ENCODE measurements at places on chromosomes 2 and 18.

DNA sequence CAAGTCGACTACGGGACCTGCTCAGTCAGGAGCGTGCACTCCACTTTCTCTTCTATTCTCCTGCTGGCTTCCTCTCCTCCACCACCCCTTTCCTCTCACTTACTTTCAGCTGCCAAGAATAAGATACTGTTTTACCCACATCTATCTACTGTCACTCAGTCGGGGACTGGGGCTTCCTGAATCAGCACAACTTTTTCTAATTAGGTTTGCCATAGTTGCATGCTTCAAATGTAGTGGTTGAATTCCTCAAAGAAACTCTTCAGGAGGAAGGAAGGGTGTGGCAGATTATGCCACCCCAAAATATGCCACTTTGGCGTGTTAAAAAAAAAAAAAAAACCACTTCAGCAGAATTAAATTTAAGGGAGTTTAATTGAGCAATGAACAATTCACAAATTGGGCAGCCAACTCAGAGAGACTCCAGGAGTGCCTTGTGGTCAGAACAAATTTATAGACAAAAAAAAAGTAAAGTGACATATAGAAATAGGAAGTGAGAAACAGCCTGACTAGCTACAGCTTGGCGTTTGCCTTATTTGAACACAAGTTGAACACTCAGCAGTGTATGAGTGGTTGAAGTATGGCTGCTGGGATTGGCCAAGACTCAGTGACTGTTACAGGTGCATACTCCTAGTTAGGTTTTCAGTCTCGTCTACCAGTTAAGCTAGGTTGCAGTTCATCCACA lies 32.5 kb upstream of the RMDN2 start:
- H3K4me1 ChIP-seq: no peaks in the 10 kb centered on the region
- no peak overlapping the region for H3K27ac ChIP-seq
- H3K27me3 ChIP-seq: no peaks in the 10 kb centered on the region
- H3K36me3 ChIP-seq: no peaks in the 10 kb centered on the region
- H3K4me3 ChIP-seq: no peak overlapping the region

- no peak overlapping the region for H3K4me3 ChIP-seq
- no peak overlapping the region for H3K27ac ChIP-seq
- no peaks in the 10 kb centered on the region for H3K36me3 ChIP-seq
- H3K4me1 ChIP-seq: no peaks in the 10 kb centered on the region
Observed at GRCh38 chr18:42675810-42676209, 439.7 kb downstream of the RIT2 start.

- no peak for DNase-seq
- no peaks in the 10 kb centered on the region for H3K4me1 ChIP-seq
- H3K27me3 ChIP-seq: no peaks in the 10 kb centered on the region
- H3K36me3 ChIP-seq: no peaks in the 10 kb centered on the region
- H3K27ac ChIP-seq: no peak overlapping the region
- H3K4me3 ChIP-seq: no peak overlapping the region
Observed at GRCh38 chr2:10235099-10235908, 67.4 kb upstream of the HPCAL1 start.

DNA sequence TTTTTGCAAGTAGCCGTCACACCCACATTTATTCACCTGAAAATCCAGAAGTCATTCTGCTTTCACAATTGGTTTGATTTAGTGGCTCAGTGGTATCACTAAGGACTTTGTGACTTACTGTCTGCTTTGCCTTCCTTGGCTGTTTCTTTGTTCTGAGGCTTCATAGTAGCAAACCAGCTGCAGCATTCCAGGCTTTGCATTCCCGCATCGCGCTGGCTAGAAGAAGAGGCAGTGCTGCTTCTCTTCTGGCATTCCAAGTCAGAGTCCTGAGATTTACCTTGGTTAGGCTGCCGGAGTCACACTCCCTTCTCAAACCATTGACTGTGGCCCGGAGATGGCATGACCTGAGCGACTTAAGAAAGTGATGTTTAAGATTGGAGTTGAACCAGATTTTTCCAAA lies 35.1 kb downstream of the MYO1B start:
- no peak overlapping the region for H3K27ac ChIP-seq
- DNase-seq: peak; percentile 88
- H3K4me1 ChIP-seq: no peaks in the 10 kb centered on the region
- no peak overlapping the region for H3K4me3 ChIP-seq
- H3K36me3 ChIP-seq: no peaks in the 10 kb centered on the region

- H3K36me3 ChIP-seq: no peaks in the 10 kb centered on the region
- no peaks in the 10 kb centered on the region for H3K27me3 ChIP-seq
- H3K27ac ChIP-seq: no peak overlapping the region
- no peak overlapping the region for H3K4me3 ChIP-seq
- H3K4me1 ChIP-seq: no peaks in the 10 kb centered on the region
- no peak for DNase-seq
Observed at GRCh38 chr2:234722176-234722575, 225.3 kb upstream of the ARL4C start.

- no peak overlapping the region for H3K4me3 ChIP-seq
- no peak for DNase-seq
- H3K36me3 ChIP-seq: no peaks in the 10 kb centered on the region
- H3K4me1 ChIP-seq: no peaks in the 10 kb centered on the region
Observed at GRCh38 chr2:237434866-237435311, 20.9 kb upstream of the COL6A3 start.

GRCh38 chr2:203994735-203995134 lies 58.2 kb downstream of the ICOS start:
- H3K27ac ChIP-seq: no peak overlapping the region
- H3K4me3 ChIP-seq: no peak overlapping the region
- peaks cover 2% of the 10 kb centered on the region for H3K4me1 ChIP-seq

DNA sequence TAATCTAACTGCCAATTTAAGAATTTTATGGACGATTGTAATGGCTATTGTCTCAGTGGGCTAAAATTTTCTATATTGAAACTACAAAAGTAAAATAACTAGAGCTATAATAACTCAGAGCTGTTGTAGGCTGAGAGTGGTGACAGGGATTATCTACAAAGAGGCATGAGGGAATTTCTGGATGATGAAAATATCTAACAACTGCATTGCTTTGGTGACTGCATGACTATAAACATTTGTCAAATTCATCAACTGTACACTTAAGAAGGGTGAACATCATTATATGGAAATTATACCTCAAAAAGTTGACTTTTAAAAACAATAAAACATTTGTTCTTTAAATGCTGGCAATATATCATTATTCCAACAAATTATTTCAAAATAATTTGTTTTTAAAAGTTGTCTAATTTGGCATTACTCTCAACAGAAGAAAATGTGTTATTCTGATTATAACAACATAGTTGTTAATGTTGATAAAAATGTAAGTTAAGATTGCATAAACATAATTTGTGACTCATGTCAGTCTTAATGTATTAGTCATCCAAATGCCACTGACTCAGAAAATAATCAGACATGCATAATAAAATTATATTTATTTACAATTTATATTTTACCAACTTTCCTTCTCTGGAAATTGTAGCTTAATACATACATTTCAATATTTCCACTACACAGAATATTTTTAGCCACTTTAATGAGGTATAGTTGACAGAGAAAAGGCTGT lies 865.1 kb upstream of the VRK2 start:
- no peak overlapping the region for H3K27ac ChIP-seq
- DNase-seq: no peak
- H3K4me1 ChIP-seq: no peaks in the 10 kb centered on the region
- no peaks in the 10 kb centered on the region for H3K27me3 ChIP-seq
- no peaks in the 10 kb centered on the region for H3K36me3 ChIP-seq
- H3K4me3 ChIP-seq: no peak overlapping the region

DNA sequence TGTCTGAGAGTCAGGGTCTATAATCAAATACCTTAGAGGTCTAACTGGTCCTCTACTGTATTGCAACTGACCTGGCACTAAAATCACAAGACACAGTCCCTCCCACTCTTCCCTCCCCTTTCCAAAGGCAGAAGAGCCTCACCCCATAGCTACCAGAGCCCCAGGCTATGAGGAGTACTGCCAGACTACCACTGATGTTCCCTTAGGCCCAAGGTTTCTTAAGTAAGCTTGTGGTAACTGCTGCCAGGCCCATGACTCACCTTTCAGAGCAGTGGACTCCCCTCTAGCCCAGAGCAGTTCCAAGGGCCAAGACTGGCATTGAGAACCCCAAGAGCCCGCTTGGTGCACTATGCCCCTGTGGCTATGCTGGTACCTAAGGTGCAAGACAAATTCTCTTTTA lies 1193.4 kb downstream of the DSC3 start:
- DNase-seq: no peak
- H3K36me3 ChIP-seq: no peaks in the 10 kb centered on the region
- no peaks in the 10 kb centered on the region for H3K27me3 ChIP-seq
- H3K4me3 ChIP-seq: no peak overlapping the region
- no peaks in the 10 kb centered on the region for H3K4me1 ChIP-seq

GRCh38 chr2:96800061-96801004 lies 15.7 kb upstream of the CNNM3 start:
- H3K27ac ChIP-seq: no peak overlapping the region
- H3K4me3 ChIP-seq: no peak overlapping the region
- H3K27me3 ChIP-seq: no peaks in the 10 kb centered on the region
- no peaks in the 10 kb centered on the region for H3K4me1 ChIP-seq

DNA sequence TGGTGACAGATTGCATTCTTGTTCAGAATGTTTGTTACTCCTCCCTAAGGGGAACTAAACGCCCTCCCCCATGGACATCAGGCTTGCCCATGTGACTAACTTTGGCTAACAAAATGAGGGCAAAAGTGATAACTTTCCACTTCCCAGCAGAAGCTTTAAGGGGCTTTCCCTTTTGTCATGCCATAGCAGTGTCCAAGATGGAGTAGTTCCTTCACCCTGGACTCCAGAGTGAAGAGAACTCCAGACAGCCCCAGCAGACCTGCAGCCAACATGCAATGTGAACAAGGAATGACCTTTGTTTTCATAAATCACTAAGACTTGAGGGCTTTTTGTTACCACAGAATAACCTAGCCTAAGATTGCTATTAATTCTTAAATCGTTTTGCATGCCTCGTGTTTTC lies 163.5 kb downstream of the ZEB2 start:
- H3K4me3 ChIP-seq: no peak overlapping the region
- DNase-seq: no peak
- H3K36me3 ChIP-seq: no peaks in the 10 kb centered on the region
- H3K4me1 ChIP-seq: no peaks in the 10 kb centered on the region
- no peaks in the 10 kb centered on the region for H3K27me3 ChIP-seq

DNA sequence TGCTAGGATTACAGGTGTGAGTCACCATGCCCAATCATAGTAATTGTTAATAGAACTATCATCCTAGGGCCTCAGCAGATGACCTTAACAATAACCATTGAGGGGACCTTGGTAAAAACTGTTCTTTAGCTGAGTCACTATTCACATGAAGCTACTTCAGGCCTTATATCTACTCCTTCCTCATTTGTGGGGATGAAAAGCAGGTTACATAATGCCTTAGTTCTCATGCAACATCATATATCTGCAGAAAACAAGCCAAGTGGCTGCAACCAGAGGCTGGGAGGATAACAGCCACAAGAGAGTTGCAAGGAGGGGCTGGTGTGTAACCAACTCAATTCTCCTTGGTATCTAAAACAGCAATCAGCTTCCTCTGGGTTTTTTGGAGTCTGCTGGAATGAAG lies 445.4 kb downstream of the NBAS start:
- H3K4me3 ChIP-seq: no peak overlapping the region
- no peak overlapping the region for H3K27ac ChIP-seq
- DNase-seq: no peak
- peaks cover 3% of the 10 kb centered on the region for H3K4me1 ChIP-seq
- H3K27me3 ChIP-seq: no peaks in the 10 kb centered on the region

- H3K27me3 ChIP-seq: no peaks in the 10 kb centered on the region
- H3K36me3 ChIP-seq: no peaks in the 10 kb centered on the region
- no peak for DNase-seq
- no peak overlapping the region for H3K4me3 ChIP-seq
- H3K4me1 ChIP-seq: peaks cover 5% of the 10 kb centered on the region
- no peak overlapping the region for H3K27ac ChIP-seq
Observed at GRCh38 chr2:11955314-11955713, 208.9 kb downstream of the LPIN1 start.

- H3K27ac ChIP-seq: no peak overlapping the region
- H3K36me3 ChIP-seq: no peaks in the 10 kb centered on the region
- H3K27me3 ChIP-seq: no peaks in the 10 kb centered on the region
- H3K4me1 ChIP-seq: no peaks in the 10 kb centered on the region
Observed at GRCh38 chr2:32504877-32505478, 122.9 kb upstream of the TTC27 start.

- no peak overlapping the region for H3K4me3 ChIP-seq
- peak; percentile 71 for DNase-seq
- no peak overlapping the region for H3K27ac ChIP-seq
- H3K27me3 ChIP-seq: no peaks in the 10 kb centered on the region
- no peaks in the 10 kb centered on the region for H3K4me1 ChIP-seq
- no peaks in the 10 kb centered on the region for H3K36me3 ChIP-seq
Observed at GRCh38 chr18:26532367-26533340, 15.7 kb downstream of the KCTD1 start.

DNA sequence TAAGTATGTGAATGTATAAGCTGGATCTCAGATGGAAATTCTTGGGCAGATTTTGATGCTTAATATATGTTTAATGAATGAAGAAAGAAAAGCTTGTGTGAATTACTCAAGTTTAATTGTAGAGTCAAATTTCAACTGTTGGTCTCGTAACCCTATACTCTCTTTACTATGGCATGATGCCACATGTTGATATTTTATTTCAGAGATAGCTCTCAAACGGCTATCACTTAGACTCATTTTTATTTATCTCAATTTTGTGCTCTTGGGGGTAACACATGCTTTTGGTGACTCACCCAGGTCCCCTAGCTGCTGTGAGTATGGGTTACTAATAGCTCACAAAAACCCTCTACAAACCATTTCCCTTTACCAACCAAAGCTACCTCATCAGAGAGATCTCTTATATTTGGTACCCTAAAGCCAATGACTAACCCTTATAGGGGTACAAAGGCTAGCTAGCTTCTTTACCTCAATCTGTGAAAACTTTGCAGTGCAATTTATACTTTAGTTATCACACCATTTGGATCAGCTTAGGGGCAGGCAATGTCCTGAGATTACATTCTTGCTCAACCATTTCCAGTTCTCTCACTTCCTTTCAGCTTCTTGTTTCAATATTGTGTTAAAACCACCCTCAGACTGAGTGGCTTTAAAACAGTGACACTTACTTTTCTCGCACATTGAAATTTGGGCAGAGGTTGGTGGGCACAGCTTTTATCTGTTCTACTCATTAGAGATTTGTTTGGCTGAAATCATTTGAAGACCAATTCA lies 240.3 kb downstream of the CDH7 start:
- no peaks in the 10 kb centered on the region for H3K4me1 ChIP-seq
- no peak overlapping the region for H3K4me3 ChIP-seq
- DNase-seq: peak; percentile 32
- H3K27ac ChIP-seq: no peak overlapping the region

GRCh38 chr18:62325806-62326645 lies 916 bp downstream of the TNFRSF11A start:
- no peaks in the 10 kb centered on the region for H3K27me3 ChIP-seq
- no peaks in the 10 kb centered on the region for H3K36me3 ChIP-seq
- DNase-seq: peak; percentile 57
- peak overlapping the region; percentile 64 for H3K4me3 ChIP-seq
- peaks cover 28% of the 10 kb centered on the region for H3K4me1 ChIP-seq

DNA sequence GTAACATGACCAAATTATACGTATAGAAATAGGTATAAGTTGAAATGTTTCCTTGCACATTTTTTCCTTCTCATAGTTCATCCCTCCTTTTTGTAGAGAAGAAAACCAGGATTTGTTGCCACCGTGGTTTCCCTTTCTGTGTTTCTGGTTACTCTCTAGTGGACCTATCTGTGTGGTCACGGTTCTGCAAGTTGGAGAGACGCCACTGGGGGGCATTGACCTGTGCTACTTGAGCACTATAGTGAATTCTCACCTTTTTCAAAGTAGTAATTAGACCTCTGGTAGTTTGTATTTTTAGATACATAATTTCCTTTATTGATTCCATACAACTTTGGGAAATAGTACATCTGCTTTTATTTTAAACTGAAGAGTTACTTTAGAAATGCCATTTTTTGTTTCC lies 444.8 kb downstream of the PTPRM start:
- H3K27ac ChIP-seq: no peak overlapping the region
- H3K4me1 ChIP-seq: no peaks in the 10 kb centered on the region
- no peak overlapping the region for H3K4me3 ChIP-seq
- H3K27me3 ChIP-seq: no peaks in the 10 kb centered on the region

Measured in mesendoderm (in vitro differentiated cells).